Esophagus muscularis mucosa (tissue), 4 donors: ENCODE measurements at places on chromosomes 2 and 18. TPM values are rescaled to one million over a fixed set of nuclear protein-coding genes. Genes with fewer than 3 reads are reported as not detected.

MYO7B gene
- total RNA-seq = 0.98 TPM

NEB gene
- total RNA-seq = 0.23 TPM

RBFA gene
- 32.0 TPM for total RNA-seq

PMS1 gene
- 13.3 TPM for total RNA-seq

DNA sequence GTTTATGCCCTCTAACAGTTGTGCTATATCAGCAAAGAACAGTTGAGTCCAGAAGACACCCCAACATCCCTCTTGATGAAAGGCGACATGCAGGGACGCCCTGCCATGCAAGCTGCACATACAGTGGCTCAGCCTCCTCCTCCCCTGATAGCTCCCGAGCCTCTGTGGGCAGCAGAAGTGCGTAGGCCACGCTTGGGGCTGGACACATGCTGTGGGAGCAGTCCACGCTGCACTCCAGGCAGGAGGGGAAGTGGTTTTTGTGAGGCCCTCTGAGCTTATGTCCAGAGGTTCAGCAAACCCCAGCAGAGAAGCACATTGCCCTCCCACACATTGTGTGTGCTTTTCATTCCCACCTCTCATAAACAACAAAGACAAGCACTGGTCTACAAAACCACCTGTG is 162.1 kb downstream of the SEPTIN10 start:
- H3K27me3 ChIP-seq = no peaks in the 10 kb centered on the region
- DNase-seq = no peak
- H3K36me3 ChIP-seq = no peaks in the 10 kb centered on the region

CCBE1 gene
- 11.1 TPM for total RNA-seq

DNA sequence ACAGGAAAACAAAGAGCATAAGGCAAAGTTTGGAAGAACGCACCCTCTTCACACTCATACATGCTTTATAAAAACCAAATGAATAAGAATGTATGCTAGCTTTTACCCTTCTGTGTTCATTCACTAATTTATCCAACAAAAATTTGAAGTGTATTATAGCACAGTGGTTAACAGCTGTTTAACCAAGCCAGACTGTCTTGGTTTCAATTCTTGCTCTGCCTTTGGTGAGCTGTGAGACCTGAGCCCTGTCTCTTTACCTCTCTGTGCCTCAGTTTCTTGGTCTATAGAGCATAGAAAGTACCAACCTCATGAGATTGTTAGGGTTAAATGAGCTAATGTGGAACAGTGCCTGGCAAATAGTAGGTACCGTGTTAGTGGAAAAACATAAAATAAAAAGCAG is 104.5 kb upstream of the TTC39C start:
- H3K27ac ChIP-seq = no peak overlapping the region
- H3K27me3 ChIP-seq = no peaks in the 10 kb centered on the region
- peaks cover 25% of the 10 kb centered on the region for H3K36me3 ChIP-seq

FBXO36 gene
- total RNA-seq = 1.6 TPM

GRCh38 chr2:43136876-43137275 is 89.5 kb downstream of the ZFP36L2 start:
- H3K4me1 ChIP-seq = peaks cover 45% of the 10 kb centered on the region
- no peak overlapping the region for H3K4me3 ChIP-seq
- no peaks in the 10 kb centered on the region for H3K27me3 ChIP-seq
- H3K36me3 ChIP-seq = no peaks in the 10 kb centered on the region
- no peak for DNase-seq

DNA sequence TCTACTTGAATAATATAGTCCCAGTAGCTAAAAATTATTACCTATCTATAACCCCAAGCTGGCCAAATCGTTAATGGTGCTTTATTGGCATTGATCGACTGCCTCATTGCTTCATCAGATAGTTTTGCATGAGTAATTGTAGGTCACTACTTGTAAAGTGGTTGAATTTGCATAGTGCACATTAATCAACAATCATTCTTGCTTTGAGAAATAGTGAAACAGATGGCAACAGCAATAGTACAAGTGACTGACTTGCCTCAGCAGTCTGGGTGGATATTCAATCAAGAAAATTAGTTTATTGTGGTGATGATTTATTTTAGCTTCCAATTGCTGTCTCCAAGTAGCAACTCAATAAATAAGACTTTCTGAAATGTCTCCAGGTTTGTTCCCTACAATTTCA is 117.8 kb upstream of the NRXN1 start:
- H3K27ac ChIP-seq = no peak overlapping the region
- H3K27me3 ChIP-seq = no peaks in the 10 kb centered on the region
- DNase-seq = no peak
- H3K4me3 ChIP-seq = no peak overlapping the region
- H3K36me3 ChIP-seq = no peaks in the 10 kb centered on the region

TRIM43 gene
- not detected for total RNA-seq

GRCh38 chr2:129011466-129012061 is 692.9 kb upstream of the HS6ST1 start:
- no peak overlapping the region for H3K4me3 ChIP-seq
- DNase-seq = peak; percentile 86
- no peak overlapping the region for H3K27ac ChIP-seq
- no peaks in the 10 kb centered on the region for H3K27me3 ChIP-seq
- H3K4me1 ChIP-seq = no peaks in the 10 kb centered on the region

ALPG gene
- total RNA-seq = not detected

- H3K4me1 ChIP-seq = no peaks in the 10 kb centered on the region
- H3K4me3 ChIP-seq = no peak overlapping the region
- no peaks in the 10 kb centered on the region for H3K36me3 ChIP-seq
- no peaks in the 10 kb centered on the region for H3K27me3 ChIP-seq
- H3K27ac ChIP-seq = no peak overlapping the region
- DNase-seq = no peak
Observed at GRCh38 chr2:78979380-78980151, 45.9 kb upstream of the REG3G start.

CD8B2 gene
- total RNA-seq = 0.13 TPM

GRCh38 chr2:8595811-8596600 is 85.8 kb upstream of the ID2 start:
- no peaks in the 10 kb centered on the region for H3K36me3 ChIP-seq
- no peak for DNase-seq
- no peak overlapping the region for H3K27ac ChIP-seq
- no peaks in the 10 kb centered on the region for H3K4me1 ChIP-seq
- no peaks in the 10 kb centered on the region for H3K27me3 ChIP-seq
- no peak overlapping the region for H3K4me3 ChIP-seq

GRCh38 chr2:59804732-59805131 is 748.7 kb downstream of the BCL11A start:
- DNase-seq = peak; percentile 70
- no peak overlapping the region for H3K4me3 ChIP-seq
- peaks cover 4% of the 10 kb centered on the region for H3K4me1 ChIP-seq
- H3K27me3 ChIP-seq = no peaks in the 10 kb centered on the region
- H3K27ac ChIP-seq = no peak overlapping the region
